Suppressor macrophage treated with lipopolysaccharide for 1 hour (primary cell): ENCODE measurements at places on chromosomes 1 and 21.

DNA sequence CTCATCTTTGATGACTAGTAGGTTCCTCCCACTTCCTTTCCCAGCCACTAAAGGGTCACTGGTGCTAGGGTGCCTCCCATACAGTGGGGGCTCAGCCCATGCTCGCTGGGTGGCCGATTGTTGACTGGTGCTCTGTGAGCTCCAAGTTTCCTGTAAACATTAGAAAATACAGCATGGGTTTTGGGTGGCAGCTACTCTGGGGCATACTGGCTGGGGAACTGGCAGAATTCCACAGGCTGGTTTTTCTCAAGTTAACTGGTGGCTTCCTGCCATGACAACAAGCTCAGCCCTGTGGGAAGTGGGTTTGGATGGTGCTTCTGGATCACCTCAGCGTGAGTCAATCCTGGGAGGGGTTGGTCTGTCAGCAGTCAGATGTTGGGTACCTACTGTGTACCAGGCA, 28.7 kb upstream of the CRNN start:
- no peak for DNase-seq

DNA sequence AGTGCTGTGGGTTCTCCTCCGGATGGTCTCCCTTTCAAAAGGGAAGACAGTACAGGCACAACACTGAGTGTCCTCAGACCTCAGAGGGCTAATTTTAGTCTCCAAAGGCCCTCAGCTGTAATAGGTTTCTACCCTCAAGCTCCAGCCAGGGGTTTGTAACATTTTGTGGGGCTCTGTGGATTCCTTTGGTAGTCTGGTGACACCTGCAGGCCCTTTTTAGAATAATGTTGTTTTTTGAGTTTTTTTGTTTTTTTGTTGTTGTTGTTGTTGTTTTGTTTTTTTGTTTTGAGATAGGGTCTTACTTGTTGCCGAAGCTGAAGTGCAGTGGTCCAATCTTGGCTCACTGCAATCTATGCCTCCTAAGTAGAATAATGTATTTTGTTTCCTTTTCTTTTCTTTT, 15.0 kb upstream of the TMEM201 start:
- peak; percentile 21 for DNase-seq

- peak; percentile 53 for DNase-seq
These were observed 10.0 kb downstream of the ARMH1 start for GRCh38 chr1:44684525-44684924.

- no peak for DNase-seq
These were observed 56.3 kb downstream of the PALMD start for GRCh38 chr1:99702221-99702620.

GRCh38 chr1:225915538-225915991, 8.5 kb downstream of the PYCR2 start:
- DNase-seq, result no peak

GRCh38 chr1:208997726-208998312, 585.7 kb upstream of the CAMK1G start:
- DNase-seq, result peak; percentile 2

DNA sequence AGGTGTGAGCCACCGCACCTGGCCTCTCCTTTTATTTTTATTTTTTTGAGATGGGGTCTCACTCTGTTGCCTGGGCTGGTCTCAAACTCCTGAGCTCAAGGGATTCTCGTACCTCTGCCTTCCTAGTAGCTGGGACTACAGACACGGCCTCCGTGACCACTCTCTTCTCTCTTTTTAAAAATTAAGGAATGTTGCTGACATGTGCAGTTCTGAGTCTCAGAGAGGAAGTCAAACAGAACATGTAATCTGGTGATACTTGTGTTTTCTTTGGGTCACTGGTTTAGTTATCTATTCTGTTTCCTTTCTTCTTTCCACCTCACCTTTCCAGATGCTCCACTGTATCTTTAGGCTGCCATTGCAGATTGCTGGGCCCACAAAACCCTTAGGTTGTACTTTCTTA, 2.7 kb downstream of the WDTC1 start:
- DNase-seq, result peak; percentile 34

- no peak for DNase-seq
These were observed 30.5 kb downstream of the MATN1 start for GRCh38 chr1:30692948-30693301.

DNA sequence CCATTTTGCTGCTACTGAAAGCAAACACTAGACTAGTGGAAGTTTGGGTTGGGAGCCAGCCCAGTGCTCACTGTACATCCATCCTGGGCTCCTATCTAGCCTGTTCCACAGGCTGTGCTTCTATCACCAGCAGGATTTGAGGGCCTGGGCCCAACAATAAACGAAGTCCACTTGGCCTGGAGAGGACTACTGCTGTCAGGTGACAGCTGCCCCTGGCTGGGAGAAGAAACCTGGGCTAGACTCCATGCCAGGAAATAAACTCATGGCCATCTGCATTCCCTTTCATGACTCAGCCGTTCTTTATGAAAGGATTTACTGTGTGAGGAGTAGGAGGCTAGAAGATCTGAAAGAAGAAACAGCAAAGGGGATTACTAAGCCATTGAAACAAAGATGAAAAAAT, 35.5 kb downstream of the COLGALT2 start:
- DNase-seq, result no peak

- DNase-seq, result no peak
These were observed 33.5 kb downstream of the GPA33 start for GRCh38 chr1:167056529-167057231.
